Foreskin keratinocyte (primary cell): ENCODE measurements at places on chromosomes 7 and 10. TPM values are rescaled to one million over a fixed set of nuclear protein-coding genes. Genes with fewer than 3 reads are reported as not detected.

DGKI gene
- polyA plus RNA-seq: not detected in 2 replicates

PRTFDC1 gene
- 6.4 and 7.0 TPM in 2 replicates for polyA plus RNA-seq

PNLIPRP1 gene
- polyA plus RNA-seq: not detected in 2 replicates

PTPRE gene
- polyA plus RNA-seq: 4.0 and 5.0 TPM in 2 replicates

AKR1C4 gene
- polyA plus RNA-seq: not detected in 2 replicates

OR6V1 gene
- not detected in 2 replicates for polyA plus RNA-seq

MOGAT3 gene
- not detected in 2 replicates for polyA plus RNA-seq

GLI3 gene
- 1.7 and 2.2 TPM in 2 replicates for polyA plus RNA-seq

SEMA3A gene
- polyA plus RNA-seq: 0.66 and 1.0 TPM in 2 replicates

GRCh38 chr7:15836041-15836440 is 149.6 kb upstream of the MEOX2 start:
- DNase-seq: no peak

GRCh38 chr10:88971221-88972061 is 18.9 kb upstream of the ACTA2 start:
- DNase-seq: no peak

DNA sequence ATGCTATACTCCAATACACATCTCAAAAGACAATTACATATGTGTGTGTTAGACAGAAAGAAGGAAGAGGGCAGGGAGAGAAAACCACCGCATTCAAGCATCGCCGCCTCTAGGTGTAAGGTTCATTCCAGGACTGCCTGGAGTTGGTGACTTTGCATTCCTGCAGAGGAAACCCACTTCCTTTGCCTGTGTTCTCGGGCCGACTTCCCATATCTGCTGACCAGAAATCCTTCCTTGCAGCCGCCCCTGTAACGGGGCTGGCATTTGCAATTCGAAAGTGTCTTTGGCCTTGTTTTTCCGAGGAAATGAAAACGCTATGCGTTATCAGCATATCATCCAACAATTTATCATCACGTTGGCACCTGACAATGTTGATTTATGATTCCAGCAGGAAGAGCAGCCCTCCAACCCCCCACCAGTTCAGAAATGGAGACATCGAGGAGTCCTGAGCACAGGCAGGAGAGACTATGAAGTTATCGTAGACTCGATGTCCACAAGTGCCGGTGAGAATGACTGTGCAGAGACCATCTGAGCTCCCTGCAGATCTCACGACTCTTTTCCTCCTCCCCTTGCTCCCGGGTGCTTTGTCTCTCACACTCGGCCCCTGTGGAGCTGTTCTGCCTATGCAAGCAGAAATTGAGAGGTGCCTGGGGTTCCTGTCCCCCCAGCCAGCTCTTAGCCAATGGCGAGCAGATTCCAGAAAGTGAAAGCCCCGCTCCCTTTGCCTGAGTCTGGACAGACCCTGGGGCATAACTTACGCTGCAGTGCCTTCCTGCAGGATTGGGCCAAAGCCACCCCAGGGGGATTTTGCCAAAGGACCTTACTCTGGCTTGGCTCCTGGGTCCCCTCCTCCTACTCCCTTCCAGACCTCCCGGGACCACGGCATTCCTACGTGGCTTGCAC is 68.9 kb upstream of the FOXK1 start:
- DNase-seq: no peak

DNA sequence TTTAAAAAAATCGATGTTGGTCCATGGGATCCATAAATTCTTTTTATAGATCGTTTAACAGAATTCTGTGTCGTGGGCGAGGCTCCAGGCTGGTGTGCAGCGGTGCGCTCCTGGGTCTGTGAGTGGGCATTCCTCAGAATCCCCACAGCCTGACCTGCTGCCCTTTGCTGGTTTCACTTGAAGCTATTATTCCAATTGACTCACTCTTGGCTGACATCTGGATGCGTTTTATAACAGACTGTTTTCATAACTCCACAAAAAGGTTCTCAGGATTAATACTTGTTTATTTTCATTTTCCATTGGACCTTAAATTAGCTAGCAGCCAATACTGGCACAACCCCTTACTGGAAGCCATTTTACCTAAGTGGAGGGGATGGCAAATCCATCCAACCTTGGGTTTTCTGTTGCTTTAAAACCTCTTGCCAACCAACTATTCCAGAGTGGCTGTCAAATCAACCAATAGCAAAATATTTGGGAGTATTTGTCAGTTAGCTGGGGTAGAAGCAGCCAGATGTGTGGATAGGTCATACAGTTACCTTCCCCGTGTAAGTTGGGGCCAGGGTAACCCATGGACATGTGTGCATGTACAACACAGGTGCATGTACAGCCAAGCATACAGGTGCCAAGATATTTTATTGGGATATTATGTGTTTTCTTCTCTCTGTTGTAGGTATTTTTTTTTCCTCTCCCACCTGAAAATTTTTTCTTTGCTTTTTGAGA is 160.7 kb upstream of the ZNF32 start:
- DNase-seq: no peak

DNA sequence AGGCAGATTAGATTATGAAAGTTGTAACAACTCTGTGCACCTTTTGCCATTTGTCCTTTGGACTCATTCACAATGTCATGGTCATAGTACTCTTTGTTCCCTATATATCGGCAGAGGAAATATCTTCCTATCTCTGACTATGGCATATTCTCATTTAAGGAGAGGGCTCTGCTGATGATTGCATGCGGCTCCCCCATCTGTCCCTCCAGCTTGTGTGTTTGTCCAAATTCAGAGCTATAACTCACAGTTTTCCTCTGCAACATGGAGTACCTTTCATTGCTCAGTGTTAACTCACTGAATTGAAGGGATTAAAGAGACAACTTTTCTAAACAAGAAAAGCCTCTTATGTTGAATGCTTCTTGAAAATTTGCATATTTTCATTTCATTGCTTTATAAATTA is 145.5 kb downstream of the OTUD1 start:
- no peak for DNase-seq

- DNase-seq: no peak
Observed at GRCh38 chr10:103766751-103767505, 88.4 kb downstream of the SH3PXD2A start.

- peak; percentile 87 for DNase-seq
Observed at GRCh38 chr10:103739039-103739764, 116.2 kb downstream of the SH3PXD2A start.

DNA sequence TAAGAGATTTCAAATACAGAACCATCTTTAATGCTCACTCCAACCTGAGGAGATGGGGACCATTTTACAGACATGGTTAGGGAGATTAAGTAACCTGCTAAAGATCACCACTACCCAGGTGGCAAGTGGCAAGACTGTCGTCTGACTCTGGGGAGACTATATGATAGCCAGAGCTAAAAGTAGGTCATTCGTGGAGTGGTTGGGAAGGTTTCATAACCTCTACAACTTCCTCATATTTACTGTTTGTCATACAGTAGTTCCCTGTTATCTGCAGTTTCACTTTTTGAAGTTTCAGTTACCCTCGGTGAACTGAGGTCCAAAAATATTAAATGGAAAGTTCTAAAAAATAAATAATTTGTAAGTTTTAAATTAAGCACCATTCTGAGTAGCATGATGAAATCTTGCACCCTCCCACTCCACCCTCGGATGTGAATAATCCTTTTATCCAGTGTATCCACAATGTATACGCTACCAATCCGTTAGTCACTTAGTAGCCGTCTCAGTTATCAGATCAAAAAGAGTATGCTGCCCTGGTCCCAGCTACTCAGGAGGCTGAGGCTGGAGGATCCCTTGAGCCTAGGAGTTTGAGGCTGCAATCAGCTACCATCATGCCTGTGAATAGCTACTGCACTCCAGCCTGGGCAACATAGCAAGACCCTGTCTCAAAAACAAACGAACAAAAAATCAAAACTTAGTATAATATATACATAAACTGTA is 14.9 kb upstream of the LGI1 start:
- DNase-seq: no peak

GRCh38 chr10:77452952-77453564 is 184.6 kb downstream of the KCNMA1 start:
- no peak for DNase-seq

- DNase-seq: no peak
Observed at GRCh38 chr10:130707389-130707979, 571.3 kb downstream of the GLRX3 start.

GRCh38 chr7:44712012-44712411 is 36.6 kb upstream of the ZMIZ2 start:
- DNase-seq: no peak
